ENCODE measurements at places on chromosomes 6 and 20.

GRCh38 chr20:57262784-57263609 lies 3.4 kb downstream of the BMP7 start:
- DNase-seq, result no peak

GRCh38 chr6:34606477-34607265 lies 50.5 kb upstream of the SPDEF start:
- no peak for DNase-seq

- DNase-seq, result no peak
Measured at GRCh38 chr6:12961761-12962160, 245.2 kb downstream of the PHACTR1 start.

DNA sequence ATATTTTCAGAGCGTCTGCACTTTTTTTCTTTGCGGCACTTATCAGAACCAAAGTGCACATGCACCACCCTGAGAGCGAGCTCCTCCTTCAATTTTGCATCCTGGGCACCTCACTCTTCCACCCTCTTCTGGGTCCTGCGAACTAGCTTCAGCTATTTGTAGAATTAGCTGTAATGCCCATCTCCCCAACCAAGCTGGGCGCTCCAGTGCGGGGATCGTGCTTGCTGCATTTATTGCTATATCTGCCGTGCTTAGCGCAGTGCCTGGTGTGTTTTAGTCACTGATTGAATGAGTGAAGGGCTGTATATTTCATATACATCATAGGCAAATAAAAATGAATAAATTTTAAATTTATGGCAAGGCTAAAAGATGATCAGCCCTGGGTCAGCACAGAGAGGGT lies 75.8 kb downstream of the KCNB1 start:
- no peak for DNase-seq

GRCh38 chr20:61806314-61806713 lies 259.4 kb downstream of the TAF4 start:
- no peak for DNase-seq

GRCh38 chr6:2021713-2022125 lies 223.7 kb downstream of the GMDS start:
- DNase-seq, result peak; percentile 79

DNA sequence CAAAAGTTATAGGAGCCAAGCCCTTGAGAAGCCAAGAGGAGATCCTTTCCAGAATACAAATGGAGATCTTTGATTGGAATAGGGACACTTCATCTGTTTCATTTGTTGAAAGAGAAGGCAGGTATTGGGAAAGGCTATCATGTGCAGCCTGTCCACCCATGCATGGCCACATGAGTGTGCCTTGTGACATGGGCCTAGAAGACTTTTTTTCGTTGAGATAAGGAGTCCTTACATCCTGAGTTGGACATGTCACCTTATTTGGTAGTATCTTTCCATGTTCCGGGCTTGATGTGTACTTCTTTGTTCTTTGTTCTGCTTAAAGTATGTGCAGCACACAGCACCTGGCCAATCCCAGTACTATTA lies 42.1 kb upstream of the SYNCRIP start:
- no peak for DNase-seq

Data from AG20443 (cell line).